ENCODE measurements at places on chromosomes 13 and 19.

GRCh38 chr19:13076320-13076719, 26.3 kb downstream of the LYL1 start:
- DNase-seq = no peak

GRCh38 chr19:52138278-52138982, 1.3 kb downstream of the ZNF616 start:
- peak; percentile 20 for DNase-seq

DNA sequence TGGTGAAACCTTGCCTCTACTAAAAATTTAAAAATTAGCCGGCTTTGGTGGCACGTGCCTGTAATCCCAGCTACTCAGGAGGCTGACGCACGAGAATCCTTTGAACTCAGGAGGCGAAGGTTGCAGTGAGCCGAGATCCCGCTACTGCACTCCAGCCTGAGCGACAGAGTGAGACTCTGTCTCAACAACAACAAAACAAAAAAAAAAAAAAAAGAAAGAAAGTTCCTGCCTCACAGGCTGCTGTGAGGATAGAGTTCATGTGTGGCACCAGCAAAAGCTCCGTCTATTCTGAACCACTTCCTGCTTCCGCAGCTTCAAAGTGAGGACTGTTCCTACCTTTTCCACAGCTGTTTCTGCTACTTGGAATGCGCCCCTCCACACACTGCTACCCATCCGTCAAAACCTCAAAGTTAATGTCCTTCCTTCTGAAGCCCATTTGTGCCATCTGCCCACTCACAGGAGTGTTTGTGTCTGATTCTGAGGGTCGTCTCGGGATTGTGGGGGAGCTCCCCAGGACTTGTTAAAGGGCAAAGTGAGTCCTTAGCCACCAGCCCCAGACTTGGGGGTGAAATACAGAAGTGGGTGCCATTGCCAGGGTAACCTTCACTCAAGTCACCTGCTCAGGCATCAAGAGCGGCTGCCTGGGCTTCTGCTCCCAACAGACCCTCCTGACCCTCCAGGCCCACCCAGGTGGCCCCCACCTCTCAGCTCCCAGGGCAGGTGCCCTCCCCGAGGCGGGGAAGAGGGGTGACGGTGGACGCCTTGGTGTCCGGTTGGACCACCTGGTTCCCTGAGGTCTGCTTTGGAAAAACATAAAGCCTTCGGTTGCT, 2.9 kb downstream of the MFSD12 start:
- no peak for DNase-seq

- DNase-seq = no peak
Measured at GRCh38 chr19:1521636-1522035, 2.2 kb upstream of the PLK5 start.

- DNase-seq = peak; percentile 54
Measured at GRCh38 chr19:45769821-45770191, 754 bp upstream of the SIX5 start.

GRCh38 chr19:17718947-17719711, at the start of gene MAP1S:
Gene MAP1S (plus strand): TSS chr19:17719480. CDS start chr19:17719503, 23 bp downstream.
- peak; percentile 45 for DNase-seq

Data from iris pigment epithelial cell (primary cell).